Stimulated activated CD8-positive, alpha-beta memory T cell treated with anti-CD3 and anti-CD28 coated beads, Interleukin-4, amount 100 ng/mL, for 4 hours (primary cell): ENCODE measurements at places on chromosomes 6 and 20.
A peak's percentile ranks its signal among the peaks of the same experiment; 100 is the strongest.

DNA sequence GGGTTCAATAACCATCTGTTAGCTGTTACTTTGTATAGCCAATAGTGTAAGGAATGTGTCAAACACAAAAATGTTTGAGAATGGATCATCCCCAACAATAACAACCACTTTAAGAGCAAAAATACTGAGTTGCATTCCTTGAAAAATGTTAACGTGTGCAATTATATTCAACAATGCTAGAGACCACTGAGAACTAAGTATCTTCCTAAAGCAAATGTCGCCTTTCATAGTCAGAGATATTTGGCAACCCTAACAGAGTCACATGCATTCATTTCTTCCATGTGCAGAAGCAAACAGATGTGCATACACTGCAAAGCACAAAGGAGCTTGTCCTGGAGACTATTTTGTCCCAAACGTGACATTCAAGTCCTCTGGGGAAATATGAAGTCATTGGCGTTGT is 448.6 kb downstream of the GJA1 start:
- no peak for DNase-seq

- DNase-seq: no peak
These were observed 43.6 kb downstream of the FBXL4 start for GRCh38 chr6:98904096-98904495.

DNA sequence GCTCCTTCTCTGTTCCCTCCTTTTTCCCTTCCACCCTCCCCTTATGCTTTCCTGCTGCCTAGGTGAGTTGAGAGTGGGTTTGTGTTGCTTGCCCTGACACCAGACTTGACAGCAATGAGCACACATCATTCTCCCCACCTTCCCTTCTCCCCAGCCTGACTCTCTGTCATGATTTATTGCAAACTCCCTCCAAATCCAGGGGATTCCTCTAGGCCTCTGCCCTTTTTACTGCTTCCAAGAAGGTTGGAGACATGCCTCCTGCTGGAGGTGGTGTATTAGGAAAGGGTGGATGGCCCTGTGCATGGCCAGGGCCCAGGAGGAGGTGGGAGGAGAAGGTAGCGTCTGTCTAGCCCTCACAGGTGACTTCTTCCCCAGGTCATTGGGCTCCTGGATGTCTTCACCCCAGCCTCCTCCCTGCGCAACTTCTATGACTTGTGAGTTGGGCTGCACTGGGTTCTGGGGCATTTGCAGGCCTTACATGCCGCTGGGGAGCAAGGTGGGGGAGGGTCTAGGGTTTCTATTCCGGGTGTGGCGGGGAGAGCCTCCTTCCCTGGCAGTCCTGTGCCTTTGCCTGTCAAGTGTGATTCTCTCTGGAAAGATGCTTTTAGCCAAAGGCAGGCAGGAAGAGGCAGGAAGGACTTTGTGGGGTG is 2.1 kb downstream of the MAPK13 start:
- no peak for DNase-seq

- no peak for DNase-seq
These were observed 94.0 kb upstream of the SPTLC3 start for GRCh38 chr20:12914804-12915203.

- DNase-seq: no peak
These were observed 124.9 kb upstream of the TMEM170B start for GRCh38 chr6:11412616-11413015.

- peak; percentile 47 for DNase-seq
These were observed 42.6 kb downstream of the TRIM27 start for GRCh38 chr6:28880894-28881780.

- DNase-seq: no peak
These were observed 839.4 kb downstream of the MAFB start for GRCh38 chr20:39849664-39850063.

DNA sequence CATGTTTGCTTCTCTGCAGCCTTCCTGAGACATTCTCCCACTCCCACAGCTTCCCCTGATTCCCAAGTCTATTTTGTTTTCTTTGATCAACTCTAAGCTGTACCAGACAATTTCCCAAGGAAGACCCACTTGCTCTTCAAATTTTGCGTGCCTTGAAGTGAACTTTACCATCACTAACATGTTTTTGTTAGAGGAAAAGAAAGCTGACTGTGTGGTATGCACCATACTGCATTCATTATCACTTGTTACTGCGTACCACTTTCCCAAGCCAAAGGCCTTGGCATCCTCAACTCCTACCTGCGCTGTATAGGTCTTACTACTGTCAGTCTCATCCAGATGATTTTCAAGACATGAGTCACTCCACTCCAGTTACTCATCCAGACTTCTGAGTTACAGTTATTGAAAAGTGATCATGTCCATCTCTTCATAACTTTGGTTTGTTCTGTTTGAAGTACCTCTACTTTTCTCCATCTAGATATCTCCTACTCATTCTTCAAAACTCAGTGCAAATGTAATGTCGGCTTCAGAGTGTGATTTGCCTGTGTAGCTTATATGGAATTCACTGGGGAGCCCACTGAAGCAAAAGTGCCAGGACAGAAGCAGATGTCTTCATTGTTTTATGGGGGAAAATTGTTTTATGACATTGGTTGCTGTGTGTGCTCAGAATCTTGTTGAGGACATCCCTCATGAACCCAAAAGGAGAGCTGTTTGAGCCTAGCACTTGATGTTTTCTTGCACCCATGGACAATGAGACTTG is 5.2 kb downstream of the RPS12 start:
- DNase-seq: no peak

- DNase-seq: no peak
These were observed 532.8 kb downstream of the GRIK2 start for GRCh38 chr6:101926149-101926925.

DNA sequence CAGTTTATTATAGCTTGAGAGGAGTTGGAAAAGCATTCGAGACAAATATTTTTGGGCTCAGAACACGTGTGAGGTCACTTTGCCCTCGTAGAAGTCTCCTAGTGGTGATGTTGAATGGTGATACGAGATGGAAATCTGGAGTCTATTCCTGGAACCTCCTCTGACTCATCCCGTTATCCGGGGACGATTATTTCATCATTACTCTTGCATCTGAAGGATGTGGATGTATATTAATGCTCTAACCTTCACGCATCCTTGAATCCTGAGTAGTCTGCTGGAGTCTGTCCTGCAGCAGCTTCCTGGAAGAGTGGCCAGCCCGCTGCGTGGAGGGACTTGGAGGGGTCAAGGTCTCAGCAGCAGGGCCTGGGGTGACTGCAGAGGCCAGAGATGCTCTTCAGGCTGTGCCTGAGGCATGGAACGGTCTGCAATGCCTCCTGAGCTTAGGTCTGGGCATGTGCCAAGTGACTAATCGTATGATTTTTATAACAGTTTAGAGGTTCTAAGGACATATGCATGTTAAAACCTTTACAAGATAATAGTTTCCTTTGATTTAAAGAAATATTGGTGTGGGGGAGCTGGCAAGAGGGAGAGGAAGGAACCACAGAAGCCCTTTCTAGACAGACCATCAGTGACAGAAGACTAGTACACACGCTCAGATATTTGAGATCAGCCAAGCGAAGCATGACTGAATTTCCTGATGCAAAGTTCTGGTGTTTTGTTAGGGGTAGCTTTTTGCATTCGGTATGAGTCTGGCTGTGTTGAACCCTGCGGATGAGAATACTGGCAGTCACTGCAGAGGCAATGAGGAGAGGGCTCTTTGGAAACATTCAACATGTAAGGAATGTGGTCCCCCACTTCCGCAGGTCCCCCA is 400.2 kb downstream of the QKI start:
- DNase-seq: no peak

GRCh38 chr20:20017844-20018185 is 653 bp downstream of the NAA20 start:
- no peak for DNase-seq

GRCh38 chr20:5168651-5169396 is 42.0 kb downstream of the CDS2 start:
- DNase-seq: no peak

GRCh38 chr20:33263784-33264183 is 19.2 kb upstream of the BPIFB1 start:
- DNase-seq: no peak

DNA sequence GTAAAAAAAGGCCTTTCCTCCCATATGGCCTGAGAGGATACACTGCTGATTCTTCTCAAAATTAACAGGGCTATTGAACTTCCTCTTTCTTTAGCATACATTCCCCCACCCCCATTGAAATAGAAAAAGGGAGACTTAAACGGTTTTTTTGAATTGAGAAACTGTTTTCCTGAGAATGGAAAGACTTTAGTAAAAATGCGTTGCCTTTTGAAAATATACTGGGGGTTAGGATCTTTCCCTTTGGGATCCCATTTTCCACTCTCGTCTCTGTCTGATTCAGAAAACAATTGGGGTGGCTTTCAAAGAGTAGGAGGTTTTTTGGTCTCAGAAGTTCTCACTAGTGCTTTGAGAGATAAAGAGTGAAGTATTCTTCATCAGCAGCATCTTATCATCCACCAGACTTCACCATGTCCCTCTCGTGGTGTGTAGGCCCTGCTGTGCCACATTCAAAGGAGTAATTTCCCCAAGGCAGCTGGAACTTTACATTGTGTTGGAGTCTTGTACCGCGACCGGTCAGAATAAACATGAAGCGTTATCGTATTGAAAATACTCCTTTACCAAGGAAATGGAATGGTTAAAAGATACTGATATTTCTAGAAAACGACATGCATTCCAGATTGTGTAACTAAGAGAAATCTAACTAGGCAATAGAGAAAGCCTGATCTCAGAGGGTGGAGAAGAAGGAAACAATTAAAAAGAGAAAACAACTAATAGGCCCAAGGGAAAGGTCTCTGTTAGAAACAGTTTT is 10.6 kb downstream of the MYB start:
- no peak for DNase-seq
